HuH-7 (cell line): ENCODE measurements at places on chromosomes 13 and 19.

- DNase-seq = no peak
Observed at GRCh38 chr19:55101261-55101660, 16.2 kb downstream of the PPP1R12C start.

DNA sequence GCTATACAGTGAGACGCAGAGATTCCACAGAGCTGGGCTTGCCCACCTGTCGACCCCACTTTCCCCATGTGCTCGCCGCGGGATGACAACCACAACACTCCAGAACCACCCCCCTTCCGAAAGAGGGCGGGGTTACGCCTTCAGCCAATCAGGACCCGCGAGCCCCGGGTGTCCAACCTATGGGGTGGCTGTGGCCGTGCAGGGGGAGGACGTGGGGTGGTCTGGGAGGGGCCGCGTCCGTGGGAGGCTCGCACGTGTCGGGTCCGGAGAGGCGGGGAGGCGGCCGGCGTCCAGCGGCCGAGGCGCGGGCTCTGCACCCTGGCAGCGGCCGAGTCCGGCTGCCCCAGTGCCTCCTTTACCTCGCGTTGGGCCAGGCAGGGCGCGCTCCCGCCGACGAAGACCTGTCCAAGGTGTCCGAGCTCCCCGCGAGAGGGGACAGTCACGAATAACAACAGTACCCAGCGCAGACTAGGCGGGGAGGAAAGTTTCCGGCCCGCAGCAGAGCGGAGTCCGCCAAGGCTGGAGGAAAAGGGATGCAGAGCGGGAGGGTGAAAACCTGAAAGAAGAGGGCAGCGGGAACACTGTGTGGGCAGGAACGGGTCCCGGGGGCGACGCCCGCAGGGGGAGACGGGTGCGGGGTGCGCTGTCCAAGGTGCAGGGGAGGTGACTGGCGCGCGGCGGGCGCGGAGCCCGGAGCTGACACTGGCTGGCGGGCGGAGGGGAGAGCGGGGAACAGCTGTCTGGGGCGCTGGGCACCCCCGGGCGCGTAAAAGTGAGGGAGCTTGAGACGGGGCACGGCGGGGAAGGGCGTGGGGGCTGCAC, 911 bp downstream of the ENOX1 start:
- peak; percentile 24 for DNase-seq

- DNase-seq = no peak
Observed at GRCh38 chr19:16002406-16003384, 53.9 kb downstream of the OR10H4 start.

- peak; percentile 26 for DNase-seq
Observed at GRCh38 chr13:50801087-50801931, 42.2 kb downstream of the DLEU7 start.

DNA sequence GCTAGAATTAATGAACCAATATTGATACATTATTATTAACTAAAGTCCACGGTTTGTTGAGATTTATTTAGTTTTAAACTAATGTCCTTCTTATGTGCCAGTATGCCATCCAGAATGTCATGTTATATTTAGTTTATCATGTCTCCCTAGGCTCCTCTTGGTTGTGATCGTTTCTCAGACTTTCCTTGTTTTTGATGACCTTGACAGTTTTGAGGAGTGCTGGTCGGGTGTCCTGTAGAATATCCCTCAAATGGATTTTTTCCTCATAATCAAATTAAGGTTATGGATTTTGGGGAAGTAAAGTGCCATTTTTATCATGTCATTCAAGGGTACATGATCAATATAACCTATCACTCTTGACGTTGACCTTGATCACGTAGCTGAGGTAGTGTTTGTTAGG, 6.1 kb upstream of the ZNF45 start:
- no peak for DNase-seq

GRCh38 chr13:70188567-70188966, 80.3 kb upstream of the KLHL1 start:
- DNase-seq = no peak

DNA sequence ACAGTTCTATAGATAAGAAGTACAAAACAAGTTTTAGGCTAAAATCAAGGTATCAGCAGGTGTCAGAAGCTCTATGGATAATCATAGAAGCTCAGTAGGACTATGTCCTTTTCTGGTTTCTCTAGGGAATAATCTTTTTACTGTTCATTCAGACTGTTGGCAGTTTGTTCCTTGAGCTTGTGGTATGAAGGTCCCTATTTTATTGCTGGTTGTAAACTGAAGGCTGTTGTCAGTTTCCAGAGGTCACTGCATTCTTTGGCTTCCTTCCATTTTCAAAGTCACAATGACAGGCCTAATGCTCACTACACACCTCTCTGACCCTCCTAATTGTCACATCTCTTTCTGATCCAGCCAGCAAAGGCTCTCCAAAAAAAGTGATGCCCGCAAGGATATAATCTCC, 337.9 kb upstream of the EDNRB start:
- DNase-seq = peak; percentile 18

- DNase-seq = no peak
Observed at GRCh38 chr13:82634946-82635345, 1247.3 kb downstream of the SLITRK1 start.

DNA sequence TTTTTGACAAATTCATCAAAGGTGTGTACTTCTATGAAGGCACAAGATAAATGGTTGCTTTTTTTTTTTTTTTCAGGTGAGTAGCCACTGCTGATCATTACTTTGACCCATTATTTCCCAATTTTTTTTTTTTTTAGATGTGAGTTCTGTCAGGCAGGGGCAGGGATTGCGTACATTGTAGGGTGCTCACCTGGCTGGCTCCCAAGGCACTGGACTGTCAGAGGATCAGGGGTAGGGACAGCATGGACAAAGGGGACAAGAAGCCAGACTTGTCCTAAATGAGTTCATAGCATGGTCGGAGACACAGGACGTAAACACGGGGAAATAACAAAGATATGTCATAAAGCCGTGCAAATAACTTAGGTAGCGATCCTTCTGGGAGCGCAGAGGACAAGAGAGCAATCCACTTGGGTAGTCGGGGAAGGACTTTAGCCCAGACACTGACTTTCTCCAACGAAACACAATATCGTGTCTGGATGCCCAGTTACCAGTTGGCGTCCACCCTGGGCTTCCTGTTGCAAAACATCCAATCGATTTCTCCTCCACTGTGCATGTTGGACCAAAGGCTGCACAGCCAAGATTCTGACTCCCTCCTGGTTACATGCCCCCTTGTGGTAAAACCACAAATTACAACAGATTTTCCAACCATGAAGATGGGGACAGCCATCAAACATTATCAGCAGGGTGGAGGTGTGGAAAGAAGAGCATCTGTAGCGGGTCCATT, 27.5 kb upstream of the KATNAL1 start:
- DNase-seq = peak; percentile 83

DNA sequence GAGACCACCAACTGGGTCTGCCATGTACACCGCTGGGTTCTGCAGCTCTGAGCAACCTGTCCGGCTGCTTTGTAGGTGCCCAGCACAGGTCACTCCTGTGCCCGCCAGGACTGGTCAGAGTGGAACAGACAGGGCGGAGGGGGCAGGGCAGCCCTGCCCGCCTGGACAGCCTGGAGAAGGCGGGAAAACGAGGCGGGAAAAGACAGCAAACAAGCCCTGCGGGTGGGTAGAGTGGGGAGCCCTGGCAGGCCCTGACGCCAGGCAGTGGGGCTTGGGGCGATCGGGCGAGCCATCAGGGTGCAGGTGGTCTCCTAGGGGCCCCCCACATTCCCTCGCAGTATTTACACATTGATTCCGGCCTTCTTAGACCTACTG, 533 bp upstream of the UHRF1 start:
- DNase-seq = no peak

- DNase-seq = no peak
Observed at GRCh38 chr13:44211286-44211685, 162.3 kb upstream of the SERP2 start.

GRCh38 chr19:5828661-5829566, 10.6 kb downstream of the FUT6 start:
- DNase-seq = peak; percentile 68

- DNase-seq = no peak
Observed at GRCh38 chr19:30692181-30692811, 320.1 kb downstream of the ZNF536 start.

- DNase-seq = no peak
Observed at GRCh38 chr13:24213932-24214331, 53.4 kb downstream of the SPATA13 start.

GRCh38 chr13:109384491-109385241, 401.7 kb downstream of the IRS2 start:
- no peak for DNase-seq

- no peak for DNase-seq
Observed at GRCh38 chr13:28885181-28885580, 65.0 kb downstream of the MTUS2 start.

DNA sequence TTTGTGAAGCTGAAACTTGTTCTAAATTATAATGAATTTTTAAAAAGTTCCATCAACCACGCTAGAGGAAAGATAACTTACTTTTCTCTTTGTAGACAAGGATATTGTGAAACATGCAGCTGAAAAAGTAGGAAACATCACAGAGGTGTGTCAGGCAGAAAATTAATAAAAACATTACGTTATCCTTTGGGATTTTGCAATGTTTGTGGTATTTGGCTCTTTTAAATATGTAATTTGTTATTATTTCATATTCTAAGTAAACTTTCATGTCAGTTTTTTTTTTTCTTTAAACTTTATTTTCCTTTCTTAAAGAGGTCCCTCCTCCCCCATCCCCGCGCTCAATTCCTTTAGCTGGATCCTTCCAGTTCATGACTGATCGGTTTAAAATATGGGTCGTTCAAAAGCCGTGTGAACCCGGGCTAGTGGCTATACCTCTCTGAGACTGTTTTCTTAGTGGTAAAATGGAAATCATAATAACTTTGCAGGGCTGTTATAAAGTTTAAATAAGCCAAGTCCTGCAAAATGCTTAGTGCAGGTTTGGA, 740 bp upstream of the CCDC61 start:
- DNase-seq = no peak

- DNase-seq = no peak
Observed at GRCh38 chr19:3466635-3467034, 13.7 kb downstream of the SMIM24 start.
